Umbilical cord (tissue), 2 donors: ENCODE measurements at places on chromosomes 3 and 15. TPM values are rescaled to one million over a fixed set of nuclear protein-coding genes. Genes with fewer than 3 reads are reported as not detected.

The CCDC50 gene
- 81.6 TPM for total RNA-seq

- no peak for DNase-seq
Measured at GRCh38 chr15:75123395-75123794, 78.3 kb upstream of the C15orf39 start.

GRCh38 chr3:184030536-184030935 lies 1.0 kb upstream of the HTR3D start:
- DNase-seq: no peak

DNA sequence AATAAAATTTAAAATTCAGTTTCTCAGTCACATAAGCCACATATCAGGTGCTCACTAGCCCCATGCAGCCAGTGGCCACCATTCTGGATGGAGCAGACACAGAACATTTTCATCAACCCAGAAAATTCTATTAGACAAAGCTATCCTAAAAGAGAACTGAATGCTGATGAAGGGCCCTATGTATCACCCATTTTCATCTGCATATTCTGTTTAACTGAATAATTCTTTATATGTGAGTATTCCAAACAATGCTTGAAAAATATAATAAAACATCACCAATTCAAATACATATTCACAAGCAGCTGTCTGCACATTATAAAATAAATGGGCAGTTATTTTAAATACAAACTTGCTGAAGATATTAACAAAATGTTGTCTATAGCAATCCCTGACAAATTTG lies 14.2 kb upstream of the CFAP44 start:
- DNase-seq: no peak

DNA sequence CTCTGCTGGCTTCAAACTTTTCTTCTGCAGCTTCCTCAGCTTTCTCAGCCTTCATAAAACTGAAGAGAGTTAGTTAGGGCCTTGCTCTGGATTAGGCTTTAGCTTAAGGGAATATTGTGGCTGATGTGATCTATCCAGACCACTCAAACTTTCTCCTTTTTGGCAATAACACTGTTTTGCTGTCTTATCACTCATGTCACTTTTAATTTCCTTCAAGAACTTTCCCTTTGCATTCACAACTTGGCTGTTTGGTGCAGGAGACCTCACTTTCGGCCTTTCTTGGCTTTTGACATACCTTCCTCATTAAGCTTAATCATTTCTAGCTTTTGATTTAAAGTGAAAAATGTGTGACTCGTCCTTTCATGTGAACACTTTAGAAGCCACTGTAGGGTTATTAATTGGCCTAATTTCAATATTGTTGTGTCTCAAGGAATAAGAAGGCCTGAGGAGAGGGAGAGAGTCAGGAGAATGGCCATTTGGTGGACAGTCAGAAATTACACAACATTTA lies 60.7 kb downstream of the SLC24A1 start:
- DNase-seq: no peak

The HTR3C gene
- not detected for total RNA-seq

GRCh38 chr15:39304931-39305728 lies 275.7 kb upstream of the THBS1 start:
- DNase-seq: no peak

The RTP3 gene
- total RNA-seq: 1.2 TPM

DNA sequence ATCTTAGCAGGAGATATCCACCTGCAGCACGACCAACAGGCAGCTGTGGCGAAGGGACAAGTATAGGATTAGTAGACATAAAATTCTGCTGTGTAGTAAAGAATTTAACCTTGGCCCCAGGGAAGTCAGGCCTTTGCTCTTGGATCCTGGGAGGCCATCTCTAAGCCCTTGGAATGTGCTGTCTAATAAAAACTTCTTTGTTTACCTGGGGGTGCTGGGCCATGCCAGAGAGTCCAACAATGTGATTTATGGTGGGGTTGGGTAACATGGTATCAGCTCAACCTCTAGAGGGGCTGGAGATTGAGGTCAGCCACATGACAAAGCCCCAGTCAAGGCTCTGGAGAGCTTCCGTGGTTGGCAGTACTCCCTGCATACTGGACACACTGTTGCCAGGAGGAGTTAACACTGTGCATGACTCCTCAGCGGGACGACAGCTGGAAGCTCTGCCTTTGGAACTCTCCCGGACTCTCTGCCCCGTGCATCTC lies 52.4 kb downstream of the HEG1 start:
- DNase-seq: peak; percentile 80

DNA sequence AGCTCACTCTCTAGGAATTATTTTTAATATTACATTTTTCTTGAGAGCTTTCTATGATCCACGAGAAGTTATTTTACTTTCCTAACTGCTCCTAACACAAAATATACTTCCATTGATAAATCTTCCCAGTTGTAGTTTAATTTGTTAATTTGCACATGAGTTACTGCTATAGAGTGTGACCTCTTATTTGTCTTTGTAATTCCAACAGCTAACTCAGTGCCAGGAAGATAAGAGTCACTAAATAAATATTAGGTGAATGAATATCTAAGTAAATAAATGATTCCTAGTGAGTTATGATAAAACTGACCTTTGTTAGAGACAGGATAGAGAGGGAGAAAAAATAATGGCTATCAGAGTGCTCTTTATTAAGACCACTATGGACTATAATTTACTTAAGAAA lies 319.9 kb downstream of the NAALADL2 start:
- DNase-seq: no peak

GRCh38 chr3:139292711-139293664 lies 50.8 kb upstream of the MRPS22 start:
- no peak for DNase-seq

- DNase-seq: no peak
Measured at GRCh38 chr3:25621087-25621486, 43.6 kb downstream of the TOP2B start.
